ENCODE measurements at places on chromosomes 4 and X.

DNA sequence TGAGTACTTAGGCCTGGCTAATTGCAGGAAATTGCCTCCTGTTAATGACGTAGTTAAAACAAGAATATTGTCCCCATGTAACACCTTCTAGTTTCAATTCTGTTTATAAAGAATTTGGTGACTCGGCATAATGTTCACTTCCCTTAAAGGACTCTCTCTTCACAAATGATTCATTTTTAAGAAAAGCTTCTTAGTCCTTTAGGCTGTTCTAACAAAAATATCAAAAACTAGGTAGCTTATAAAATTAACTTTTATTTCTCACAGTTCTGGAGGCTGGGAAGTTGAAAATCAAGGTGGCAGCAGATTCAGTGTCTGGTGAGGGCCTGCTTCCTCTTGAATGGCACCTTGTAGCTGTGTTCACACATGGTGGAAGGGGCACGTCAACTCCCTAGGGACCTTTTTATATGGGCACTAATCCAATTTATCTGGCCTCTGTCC, 23.8 kb downstream of the COL25A1 start:
- DNase-seq = no peak

DNA sequence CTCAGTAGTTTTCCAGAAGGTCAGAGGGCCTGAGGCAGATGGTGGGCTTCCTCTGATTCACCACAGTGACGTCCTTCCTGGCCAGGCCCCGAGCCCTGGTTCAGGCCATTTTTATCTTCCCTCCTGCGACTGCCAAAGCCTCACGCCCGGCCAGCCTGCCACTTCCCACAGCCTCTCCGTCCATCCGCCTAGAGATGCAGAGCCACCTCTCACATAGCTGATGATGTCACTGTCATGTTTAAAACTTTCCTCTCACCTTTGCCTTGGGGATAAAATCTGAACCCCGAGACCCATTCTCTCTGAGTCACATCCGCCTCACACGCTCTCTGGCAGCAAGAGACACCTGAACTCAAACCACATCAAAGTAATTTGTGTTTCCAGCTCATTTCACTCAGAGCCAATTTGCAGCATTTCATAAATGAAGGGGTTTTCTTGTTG, 175.3 kb downstream of the QDPR start:
- peak; percentile 80 for DNase-seq

DNA sequence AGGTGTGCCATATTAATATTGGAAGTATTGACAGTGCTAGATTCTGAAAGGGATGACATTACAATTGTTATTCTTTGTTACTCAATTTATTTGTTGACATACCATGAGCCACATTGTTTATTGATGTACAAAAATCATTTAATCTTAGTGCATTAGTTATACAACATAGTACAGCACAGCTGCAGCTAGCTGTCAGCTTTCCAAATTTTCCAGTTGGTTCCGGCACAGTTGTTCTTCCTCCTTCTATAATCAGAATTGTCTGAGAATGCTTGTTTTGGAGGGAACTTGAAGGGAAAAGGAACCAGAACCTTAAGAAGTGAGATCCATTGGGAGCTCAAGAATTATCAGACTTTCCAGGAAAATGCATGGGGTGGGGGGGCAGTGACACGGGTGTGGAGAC, 281.4 kb downstream of the ZIC3 start:
- no peak for DNase-seq

- no peak for DNase-seq
These were observed 101.2 kb downstream of the ARSF start for GRCh38 chrX:3142259-3143042.

Data from activated T-helper 2 cell treated with anti-CD3 and anti-CD28 coated beads, Interferon-gamma antibody, Interleukin-2, Interleukin-4, amounts not matched to agents 10 μg/mL and 5 μg/mL and 100 μg/mL, durations not matched to agents 14 hours and 24 hours and 36 hours (primary cell).